Heart right ventricle (tissue), 16 donors: ENCODE measurements at places on chromosomes 3 and 15.

DNA sequence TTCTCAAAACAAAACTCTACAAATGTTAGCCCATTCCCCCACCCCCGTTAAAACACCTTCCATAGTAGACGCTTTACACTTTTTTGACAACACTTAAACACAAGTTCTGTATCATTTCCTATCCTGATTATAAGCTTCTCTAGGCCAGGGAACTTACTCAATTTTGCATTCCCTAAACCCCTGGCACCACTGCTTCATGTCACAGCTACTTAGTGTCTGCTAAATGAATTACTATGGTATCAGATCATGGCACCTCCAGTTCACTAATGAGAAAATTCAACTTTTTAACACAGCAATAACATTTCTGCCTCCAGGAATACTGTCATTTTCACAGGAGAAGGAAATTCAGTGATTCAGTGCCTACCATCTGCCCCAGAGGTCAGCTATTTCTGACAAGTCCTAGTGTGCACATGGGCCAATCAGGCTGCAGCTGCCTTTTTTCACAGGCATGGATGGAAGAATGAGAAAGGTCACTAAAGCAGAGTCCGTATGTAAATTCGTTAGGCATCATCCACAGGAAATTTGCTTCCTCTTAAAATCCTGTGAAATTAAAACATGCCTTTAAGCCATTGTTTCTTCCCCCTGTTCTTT lies 18.5 kb downstream of the SFMBT1 start:
- DNase-seq, result no peak

GRCh38 chr3:174951034-174951433 lies 91.9 kb downstream of the NAALADL2 start:
- DNase-seq, result no peak

GRCh38 chr3:180932819-180933218 lies 20.3 kb downstream of the FXR1 start:
- no peak for DNase-seq

DNA sequence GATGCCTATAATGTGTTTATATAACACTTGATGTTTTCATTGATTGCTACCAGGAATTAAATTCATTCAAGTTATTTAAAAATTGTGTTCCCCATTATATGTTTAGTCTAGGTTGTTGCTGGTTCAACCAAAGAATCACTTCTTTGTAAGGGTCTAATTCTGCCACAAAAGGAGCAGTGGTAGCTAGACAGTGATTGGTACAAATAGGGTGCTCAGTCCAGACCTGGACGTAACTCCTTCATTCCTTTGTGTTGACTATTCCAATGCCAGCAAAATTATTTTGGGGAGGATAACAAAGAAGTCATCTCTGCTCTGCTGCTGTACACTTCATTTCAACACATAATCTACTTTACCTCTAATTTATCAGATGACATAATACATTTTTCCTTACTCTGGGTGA lies 1.2 kb downstream of the CHMP2B start:
- no peak for DNase-seq

GRCh38 chr3:69090021-69090420 lies 5.3 kb downstream of the ARL6IP5 start:
- no peak for DNase-seq

DNA sequence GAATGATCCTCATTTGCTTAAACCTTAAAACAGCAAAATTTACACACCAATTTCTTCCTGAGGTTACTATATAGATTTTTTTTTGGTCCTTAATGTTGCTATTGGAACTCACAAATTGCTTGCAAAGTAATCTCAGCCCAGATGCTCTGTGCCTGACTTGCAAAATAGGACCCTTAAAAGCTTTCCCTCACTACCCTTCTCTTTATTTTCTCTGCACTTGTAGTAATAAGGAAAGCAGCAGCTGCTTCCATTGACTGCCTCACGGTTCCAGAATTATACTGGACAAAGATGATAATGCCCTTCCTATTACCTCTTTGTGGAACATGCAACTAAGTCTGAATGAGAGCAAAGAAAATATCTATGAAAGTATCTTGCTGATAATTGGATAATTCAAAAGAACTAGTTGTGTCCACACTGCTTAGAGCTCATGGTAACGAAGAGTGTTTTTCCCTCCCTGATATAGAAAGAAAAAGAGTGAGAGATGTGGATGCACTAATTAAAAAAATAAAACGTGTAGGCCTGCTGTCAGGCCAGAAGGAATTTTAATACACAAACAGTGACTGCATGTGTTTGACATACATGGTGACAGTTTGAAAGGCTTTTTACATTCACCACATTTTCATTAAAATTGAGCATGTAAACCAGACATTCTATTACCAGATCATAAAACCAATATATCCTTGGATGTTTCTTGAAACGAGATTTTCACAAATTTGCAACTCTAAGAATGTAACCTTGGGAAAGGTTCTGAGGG lies 783.1 kb downstream of the GBE1 start:
- no peak for DNase-seq

- no peak for DNase-seq
These were observed 16.5 kb upstream of the REC114 start for GRCh38 chr15:73426323-73426994.

DNA sequence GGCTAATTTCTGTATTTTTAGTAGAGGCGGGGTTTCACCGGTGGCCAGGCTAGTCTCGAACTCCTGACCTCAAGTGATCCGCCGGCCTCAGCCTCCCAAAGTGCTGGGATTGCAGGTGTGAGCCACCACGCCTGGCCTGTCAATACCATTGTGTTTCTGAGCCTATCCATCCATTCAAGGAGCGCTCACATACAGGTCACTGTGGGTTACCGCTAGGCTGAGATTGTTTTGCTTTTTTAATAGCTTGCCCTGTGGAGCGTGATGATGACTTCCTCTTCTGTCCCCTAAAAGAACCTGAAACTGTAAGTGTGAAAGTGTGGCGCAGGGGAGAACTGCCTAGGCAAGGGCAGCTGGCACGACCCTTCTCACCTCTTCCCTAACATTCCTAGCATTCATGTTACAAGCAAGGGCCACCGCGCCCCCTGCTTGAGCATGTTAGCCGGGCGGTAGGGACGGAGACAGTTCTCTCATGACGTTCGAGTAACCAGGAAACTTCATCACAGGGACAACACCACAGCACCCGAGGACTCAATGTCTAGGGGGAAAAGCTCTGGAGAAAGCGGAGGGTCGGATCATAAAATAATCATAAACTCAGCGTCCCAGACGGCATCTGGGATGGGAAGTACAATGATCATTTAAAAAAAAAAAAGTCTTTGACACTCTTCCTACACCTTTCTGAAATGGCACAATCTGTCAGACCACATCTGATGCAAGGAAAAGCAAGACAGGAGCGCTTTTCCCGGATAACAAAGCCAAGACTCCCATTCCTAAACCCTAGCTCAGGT lies 790 bp downstream of the LAMP3 start:
- no peak for DNase-seq

DNA sequence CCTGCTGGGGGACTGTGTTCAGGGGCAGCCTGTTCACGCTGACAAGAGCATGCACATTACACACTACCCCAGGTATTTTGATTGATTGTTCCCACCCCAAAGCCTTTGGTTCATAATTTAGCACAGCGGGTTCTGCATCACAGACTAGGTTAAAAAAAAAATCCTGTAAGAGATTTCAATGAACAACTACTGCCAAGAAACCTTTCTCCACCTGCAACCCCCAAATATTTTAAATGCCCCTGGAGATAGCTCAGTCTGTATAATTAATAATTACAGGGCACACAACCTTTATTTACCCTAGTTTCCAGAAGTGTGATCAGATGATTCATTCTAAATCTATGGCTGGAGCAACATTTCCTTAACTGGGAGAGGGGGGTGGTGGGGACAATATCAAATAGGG lies 87.6 kb downstream of the NR2F2 start:
- DNase-seq, result no peak

- DNase-seq, result peak; percentile 30
These were observed 103.0 kb upstream of the VEPH1 start for GRCh38 chr3:157606011-157606851.

- DNase-seq, result no peak
These were observed 80.6 kb upstream of the PRR20G start for GRCh38 chr3:127368186-127369032.

DNA sequence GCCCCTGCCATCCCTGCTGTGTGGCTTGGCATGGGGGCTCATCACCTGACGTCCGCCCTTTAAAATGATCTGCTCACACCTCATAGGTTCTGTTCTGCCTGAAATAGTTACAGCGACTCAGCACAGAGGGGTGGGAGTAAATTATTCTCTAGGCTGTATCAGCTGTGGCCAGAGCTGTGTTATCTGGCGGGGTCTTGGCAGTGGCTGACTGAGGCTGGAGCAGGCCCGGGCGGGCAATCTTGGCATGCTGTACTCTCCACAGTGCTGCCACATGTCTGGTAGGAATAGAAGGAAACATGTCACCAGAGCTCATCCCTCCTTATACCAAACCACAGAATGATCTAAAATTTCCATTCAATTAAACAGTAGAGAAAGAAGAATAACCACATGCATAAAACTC lies 499.9 kb upstream of the LMCD1 start:
- peak; percentile 19 for DNase-seq

- DNase-seq, result no peak
These were observed 46.4 kb upstream of the TSEN2 start for GRCh38 chr3:12437861-12438260.

GRCh38 chr3:32432711-32433530 lies 41.3 kb downstream of the CMTM7 start:
- no peak for DNase-seq

DNA sequence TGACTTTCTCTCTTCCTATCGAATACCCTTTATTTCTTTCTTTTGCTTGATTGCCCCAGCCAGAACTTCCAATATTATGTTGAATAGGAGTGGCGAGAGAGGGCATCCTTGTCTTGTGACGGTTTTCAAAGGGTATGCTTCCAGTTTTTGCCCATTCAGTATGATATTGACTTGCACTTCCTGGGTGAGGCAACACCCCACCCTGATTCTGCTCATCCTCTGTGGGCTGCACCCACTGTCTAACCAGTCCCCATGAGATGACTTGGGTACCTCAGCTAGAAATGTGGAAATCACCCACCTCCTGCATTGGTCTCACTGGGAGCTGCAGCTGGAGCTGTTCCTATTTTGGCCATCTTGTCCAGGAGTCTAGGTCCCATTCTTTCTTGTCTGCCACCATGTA lies 44.8 kb upstream of the KCNH8 start:
- no peak for DNase-seq

DNA sequence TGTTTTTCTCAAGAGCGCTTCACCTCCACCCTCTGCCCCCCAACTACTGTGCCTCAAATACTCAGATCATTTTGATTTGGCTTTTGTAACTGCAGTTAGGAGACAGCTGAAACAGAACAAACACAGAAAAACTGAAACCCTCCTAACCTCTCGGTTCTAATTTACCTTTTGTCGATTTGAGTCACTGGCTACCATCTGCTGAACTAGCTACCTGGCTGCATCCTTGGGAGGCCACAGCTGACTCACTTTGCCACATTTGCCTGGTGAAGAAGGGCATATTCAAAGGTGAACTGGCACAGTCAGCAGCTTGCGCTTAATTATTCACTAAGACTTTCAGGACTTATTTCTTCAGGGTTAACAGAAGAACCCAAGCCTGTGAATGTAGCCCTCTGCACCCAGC lies 117.7 kb downstream of the FOXB1 start:
- DNase-seq, result no peak

- peak; percentile 15 for DNase-seq
These were observed 23.5 kb downstream of the MYO5A start for GRCh38 chr15:52505151-52505550.

DNA sequence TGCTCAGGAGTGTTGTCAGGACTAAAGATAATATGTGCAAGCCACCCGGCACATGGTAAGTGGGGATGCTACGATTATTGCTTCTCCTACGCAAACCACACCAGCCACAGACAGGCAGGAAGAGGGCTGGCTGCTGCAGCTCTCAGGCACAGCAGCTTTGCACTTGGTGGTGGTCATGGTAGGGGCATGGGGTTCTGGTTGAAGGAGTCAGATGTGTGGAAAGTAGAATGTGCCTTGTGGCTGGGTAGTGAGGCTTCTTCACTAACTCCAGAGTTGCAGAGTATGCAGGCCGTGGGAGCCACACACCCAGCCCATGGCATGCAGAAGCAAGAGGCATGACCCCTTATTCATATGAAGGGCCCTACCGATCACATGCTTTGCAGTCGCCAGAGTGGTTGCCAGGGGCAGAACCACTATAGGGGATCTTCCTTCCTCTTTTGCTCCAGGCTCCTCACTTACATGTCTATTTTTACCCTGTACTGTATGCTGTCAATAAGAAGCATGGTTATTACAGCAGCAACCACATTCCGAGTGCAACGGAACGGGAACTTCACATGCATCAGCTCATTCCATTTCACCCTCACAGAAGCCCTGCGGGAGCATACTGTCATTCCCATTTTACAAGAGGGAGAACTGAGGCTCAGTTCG lies 59.2 kb upstream of the HERC1 start:
- no peak for DNase-seq

DNA sequence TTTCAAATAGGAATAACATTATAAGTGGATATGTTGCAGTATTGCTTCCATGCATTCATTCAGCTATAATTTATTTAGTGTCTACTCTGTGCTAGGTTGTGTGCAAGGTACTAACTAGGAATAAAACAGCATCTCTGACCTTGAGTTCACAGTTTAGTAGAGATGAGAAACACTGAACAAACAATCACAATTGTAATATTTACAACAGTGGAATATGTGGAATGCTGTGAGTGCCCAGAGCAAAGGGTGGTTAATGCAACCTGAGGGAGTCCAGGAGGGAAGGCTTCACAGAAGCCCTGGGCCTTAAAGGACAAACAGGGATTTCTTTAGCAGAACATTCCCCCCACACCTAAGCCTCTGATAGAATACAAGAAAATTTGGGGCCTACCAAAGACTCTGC lies 13.3 kb downstream of the SFMBT1 start:
- DNase-seq, result no peak

- DNase-seq, result no peak
These were observed 58.3 kb downstream of the EPHB3 start for GRCh38 chr3:184619787-184620430.

DNA sequence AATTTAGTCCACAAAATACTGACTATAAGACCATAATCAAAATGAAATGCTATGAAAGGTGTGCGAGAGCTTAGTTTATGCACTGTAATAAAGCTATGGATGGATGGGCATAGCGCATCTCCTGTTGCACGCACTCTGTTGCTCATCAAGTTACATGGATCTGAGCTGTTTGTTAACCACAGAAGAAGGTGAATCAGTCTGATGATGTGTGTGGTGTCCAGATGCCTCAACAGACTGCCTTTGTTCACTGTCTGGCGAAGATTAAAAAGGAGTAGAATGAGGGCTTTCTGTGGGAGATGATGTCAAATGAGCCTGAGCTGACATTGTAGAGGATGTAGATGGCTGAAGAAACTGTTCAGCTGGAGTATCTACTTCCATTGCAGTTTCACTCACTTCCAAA lies 36.1 kb downstream of the NSMCE3 start:
- DNase-seq, result no peak

GRCh38 chr3:161556941-161557340 lies 60.3 kb downstream of the OTOL1 start:
- no peak for DNase-seq

GRCh38 chr3:14146381-14147065 lies 21.7 kb downstream of the TMEM43 start:
- no peak for DNase-seq

GRCh38 chr3:192848371-192849233 lies 69.1 kb downstream of the MB21D2 start:
- no peak for DNase-seq

GRCh38 chr15:59611276-59612260 lies at the start of gene GCNT3:
Gene GCNT3 (plus strand): TSS chr15:59611783. CDS start chr15:59618239, 6,456 bp downstream.
- DNase-seq, result no peak

- no peak for DNase-seq
These were observed 359.7 kb downstream of the EFHB start for GRCh38 chr3:19574268-19574667.
